ENCODE measurements at places on chromosomes 12 and 14. TPM values are rescaled to one million over a fixed set of nuclear protein-coding genes. Genes with fewer than 3 reads are reported as not detected.

The ANKRD33 gene
- total RNA-seq = not detected

DNA sequence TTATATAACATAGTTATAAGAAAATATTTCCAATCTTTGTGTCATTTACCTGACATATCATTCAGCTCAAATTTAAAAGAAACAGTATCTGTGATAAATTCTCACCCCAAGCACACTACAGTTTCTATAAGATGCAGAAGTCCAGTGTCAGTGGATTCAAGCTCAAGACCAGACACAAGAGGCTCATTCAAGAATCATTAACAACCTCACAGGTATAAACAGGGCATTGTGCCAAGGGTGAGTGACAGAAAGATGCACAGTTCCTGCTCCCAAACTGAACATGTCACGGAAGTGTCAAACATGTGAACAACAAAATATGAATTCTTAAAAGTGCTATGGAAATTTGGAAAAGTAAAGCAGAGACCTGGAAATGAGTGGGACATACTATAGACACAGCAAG, 12.8 kb downstream of the ATP2B1 start:
- DNase-seq = no peak
- no peaks in the 10 kb centered on the region for H3K36me3 ChIP-seq
- no peaks in the 10 kb centered on the region for H3K27me3 ChIP-seq
- peaks cover 5% of the 10 kb centered on the region for H3K4me1 ChIP-seq
- no peak overlapping the region for H3K27ac ChIP-seq

- no peaks in the 10 kb centered on the region for H3K27me3 ChIP-seq
- no peak for DNase-seq
- no peak overlapping the region for H3K27ac ChIP-seq
- no peak overlapping the region for H3K4me3 ChIP-seq
- H3K36me3 ChIP-seq = no peaks in the 10 kb centered on the region
These were observed 105.4 kb upstream of the MED13L start for GRCh38 chr12:116382686-116383530.

DNA sequence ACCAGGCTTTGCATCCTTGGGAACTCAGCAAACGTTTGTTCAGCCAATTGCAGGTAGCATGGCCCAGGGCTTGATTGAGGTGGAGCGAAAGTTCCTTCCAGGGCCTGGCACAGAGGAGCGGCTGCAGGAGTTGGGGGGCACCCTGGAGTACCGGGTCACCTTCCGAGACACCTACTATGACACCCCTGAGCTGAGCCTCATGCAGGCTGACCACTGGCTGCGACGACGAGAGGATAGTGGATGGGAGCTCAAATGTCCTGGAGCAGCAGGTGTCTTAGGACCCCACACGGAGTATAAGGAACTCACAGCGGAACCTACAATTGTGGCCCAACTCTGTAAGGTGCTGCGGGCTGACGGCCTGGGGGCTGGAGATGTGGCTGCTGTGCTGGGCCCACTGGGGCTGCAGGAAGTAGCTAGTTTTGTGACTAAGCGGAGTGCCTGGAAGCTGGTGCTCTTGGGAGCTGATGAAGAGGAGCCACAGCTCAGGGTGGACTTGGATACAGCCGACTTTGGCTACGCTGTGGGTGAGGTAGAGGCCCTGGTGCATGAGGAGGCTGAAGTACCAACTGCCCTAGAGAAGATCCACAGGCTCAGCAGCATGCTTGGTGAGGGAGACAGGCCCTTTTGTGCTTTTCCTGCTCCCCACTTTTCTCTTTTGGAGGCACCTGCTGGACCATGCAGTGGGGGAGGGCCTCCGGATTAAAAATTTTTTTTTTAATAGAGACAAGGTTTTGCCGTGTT, 799 bp downstream of the THTPA start:
- H3K27ac ChIP-seq = peak overlapping the region; percentile 91
- no peaks in the 10 kb centered on the region for H3K27me3 ChIP-seq
- H3K36me3 ChIP-seq = peaks cover 19% of the 10 kb centered on the region

The DPY19L2 gene
- not detected for total RNA-seq

The PPTC7 gene
- total RNA-seq = 25.2 TPM

DNA sequence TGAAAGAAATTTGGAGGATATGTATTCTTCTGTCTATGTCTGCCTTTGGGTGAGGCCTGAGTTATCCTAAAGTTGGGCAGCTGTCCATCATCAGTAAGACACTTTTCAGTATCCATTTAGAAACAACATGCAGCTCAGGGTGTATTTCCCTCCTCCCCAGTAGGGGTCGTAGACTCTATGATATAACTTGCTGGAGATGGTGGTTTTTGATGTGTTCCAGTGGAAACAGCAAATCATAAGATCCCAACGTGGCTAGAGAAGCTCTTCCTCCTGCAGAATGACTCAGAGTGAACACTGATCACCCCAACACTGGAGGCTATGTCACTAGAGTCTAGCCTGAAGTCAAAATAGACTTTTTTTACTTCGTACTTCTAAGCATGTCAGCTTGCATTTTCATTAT, 331.6 kb upstream of the STXBP6 start:
- no peak overlapping the region for H3K27ac ChIP-seq
- H3K4me1 ChIP-seq = no peaks in the 10 kb centered on the region
- H3K27me3 ChIP-seq = no peaks in the 10 kb centered on the region
- DNase-seq = no peak

- no peaks in the 10 kb centered on the region for H3K4me1 ChIP-seq
- H3K36me3 ChIP-seq = no peaks in the 10 kb centered on the region
- peaks cover 62% of the 10 kb centered on the region for H3K27me3 ChIP-seq
These were observed 81.1 kb upstream of the CCDC198 start for GRCh38 chr14:57574617-57575288.

The FGF23 gene
- total RNA-seq = not detected

- H3K27ac ChIP-seq = no peak overlapping the region
- H3K4me3 ChIP-seq = no peak overlapping the region
- H3K36me3 ChIP-seq = no peaks in the 10 kb centered on the region
- no peaks in the 10 kb centered on the region for H3K4me1 ChIP-seq
- peaks cover 24% of the 10 kb centered on the region for H3K27me3 ChIP-seq
These were observed 107.1 kb downstream of the AACS start for GRCh38 chr12:125172231-125172850.

The TOMM20L gene
- total RNA-seq = not detected

DNA sequence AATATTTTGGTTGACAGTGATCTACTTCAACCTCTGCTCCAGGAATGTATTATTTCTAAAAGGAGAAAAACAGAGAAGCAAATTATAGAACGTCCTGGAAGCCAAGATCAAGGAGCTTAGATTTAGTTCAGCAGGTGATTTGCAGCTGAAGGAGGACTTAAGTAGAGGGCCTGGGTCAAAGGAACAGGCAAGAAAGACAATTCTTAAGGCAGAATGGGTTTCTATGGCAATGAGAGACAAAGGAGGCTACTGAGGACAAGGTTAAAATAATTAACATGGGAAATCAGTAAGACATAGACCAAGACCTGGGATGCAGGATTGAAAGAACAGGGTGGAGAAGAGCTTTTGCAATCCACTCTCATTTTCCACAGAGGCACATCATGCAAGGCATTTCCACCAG, 2.4 kb upstream of the SNW1 start:
- H3K36me3 ChIP-seq = 0 out of 2 replicates have a peak, but pooled peaks cover 6% of the 10 kb centered on the region
- no peak overlapping the region for H3K27ac ChIP-seq
- H3K4me1 ChIP-seq = peaks cover 15% of the 10 kb centered on the region
- no peak overlapping the region for H3K4me3 ChIP-seq

DNA sequence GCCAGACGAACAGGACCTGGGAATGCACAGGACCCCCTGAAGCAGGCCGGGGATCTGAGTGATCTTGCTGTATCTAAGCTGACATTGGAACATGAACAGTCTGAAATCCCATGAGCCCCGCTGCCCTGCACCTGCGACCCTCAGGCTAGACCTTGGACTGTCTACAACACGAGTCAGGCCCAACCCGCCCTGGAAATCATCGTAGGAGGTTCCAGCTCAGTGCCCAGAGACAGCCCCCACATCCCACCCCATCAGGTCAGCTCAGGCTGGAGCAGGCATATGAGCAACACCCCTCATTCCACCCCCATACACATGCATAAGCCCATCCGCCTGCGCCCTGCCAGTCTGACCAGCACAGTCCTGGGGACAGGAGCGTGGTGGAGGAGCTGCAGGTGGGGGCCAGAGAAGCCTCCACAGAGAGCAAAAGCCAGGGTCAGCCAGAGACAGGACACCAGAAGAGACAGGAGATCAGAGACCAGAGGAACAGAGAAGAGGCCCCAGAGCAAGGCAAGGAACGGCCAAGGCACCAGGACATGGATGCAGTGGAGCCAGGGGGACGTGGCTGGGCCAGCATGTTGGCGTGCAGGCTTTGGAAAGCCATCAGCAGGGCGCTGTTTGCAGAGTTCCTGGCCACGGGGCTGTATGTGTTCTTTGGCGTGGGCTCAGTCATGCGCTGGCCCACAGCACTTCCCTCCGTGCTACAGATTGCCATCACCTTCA, at the start of gene AQP6:
Gene AQP6, plus strand, starts transcription at position 307 of the 720 bp plus-strand sequence. Its CDS starts 227 bp downstream, at position 534.
- no peak within 1 kb of the TSS for H3K4me3 ChIP-seq
- DNase-seq = no peak
- H3K27me3 ChIP-seq = 0 out of 2 replicates have a peak, but pooled peaks cover 5% of the 10 kb centered on the region
- no peak within 1 kb of the TSS for H3K27ac ChIP-seq

- no peaks in the 10 kb centered on the region for H3K4me1 ChIP-seq
- no peaks in the 10 kb centered on the region for H3K36me3 ChIP-seq
- no peak for DNase-seq
- no peaks in the 10 kb centered on the region for H3K27me3 ChIP-seq
- H3K27ac ChIP-seq = no peak overlapping the region
These were observed 2.7 kb downstream of the PLD4 start for GRCh38 chr14:104927432-104927816.
